ENCODE measurements at places on chromosomes 12 and 14.

DNA sequence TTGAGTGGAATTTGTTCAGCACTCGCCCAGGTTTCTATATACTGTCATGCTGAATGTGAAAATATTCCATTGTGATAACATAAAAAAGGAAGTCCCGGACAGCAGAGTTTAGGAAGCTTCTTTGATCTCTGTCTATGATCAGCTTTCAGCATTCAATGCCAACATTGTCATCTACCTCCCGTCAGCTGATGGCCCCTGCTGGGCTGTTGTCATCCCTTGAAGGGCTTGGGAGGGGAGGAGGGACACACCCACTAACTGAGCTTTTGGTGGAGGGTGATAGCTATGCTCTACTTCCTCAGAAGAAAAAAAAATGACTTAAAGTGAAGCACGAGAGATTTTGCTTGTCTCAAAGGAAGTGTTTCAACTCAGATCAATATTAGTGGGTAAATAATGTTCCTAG lies 4.7 kb upstream of the KRT77 start:
- DNase-seq: no peak

- no peak for DNase-seq
These were observed 32.9 kb downstream of the EVL start for GRCh38 chr14:100098171-100098570.

- no peak for DNase-seq
These were observed 33.3 kb downstream of the CFAP54 start for GRCh38 chr12:96522690-96523089.

GRCh38 chr12:25993901-25994651 lies 35.6 kb downstream of the RASSF8 start:
- DNase-seq: no peak

DNA sequence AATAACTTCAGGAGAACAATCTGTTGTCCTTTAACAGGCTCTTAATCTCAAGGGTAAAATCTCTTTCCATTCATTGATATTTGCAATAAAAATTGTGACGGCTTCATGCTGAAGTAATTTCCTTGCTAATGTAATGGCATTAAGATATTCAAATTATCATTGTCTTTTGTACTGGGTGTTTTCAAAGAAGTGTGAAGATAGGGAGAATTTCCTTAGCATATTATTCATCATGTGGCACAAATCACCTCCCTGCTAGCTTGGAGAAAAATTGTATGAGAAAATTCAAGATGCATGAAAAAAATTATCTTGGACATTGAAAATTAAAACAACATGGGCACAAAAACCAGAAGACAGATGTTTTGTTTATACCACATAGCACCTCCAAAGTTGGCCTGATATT lies 63.6 kb upstream of the ARID2 start:
- no peak for DNase-seq

DNA sequence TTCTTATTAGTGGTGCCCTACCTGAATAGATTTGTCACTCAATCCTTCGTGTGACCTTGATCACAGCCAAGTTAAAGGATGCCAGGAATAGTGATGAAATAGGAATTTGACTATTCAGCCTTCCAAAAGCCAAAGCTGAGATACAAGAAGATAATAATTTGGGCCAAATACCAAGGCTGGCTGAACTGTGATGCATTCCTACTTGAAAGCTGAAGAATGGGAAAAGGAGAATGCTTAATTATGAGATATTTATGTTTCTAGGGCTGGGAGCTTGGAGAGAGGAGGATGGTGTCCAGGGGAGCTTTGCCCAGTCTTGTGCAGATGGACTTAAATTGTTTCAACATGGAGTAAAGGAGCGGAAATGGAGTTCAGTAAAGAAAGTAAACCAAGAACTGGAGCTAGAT lies 5.2 kb downstream of the RNASE7 start:
- DNase-seq: no peak

DNA sequence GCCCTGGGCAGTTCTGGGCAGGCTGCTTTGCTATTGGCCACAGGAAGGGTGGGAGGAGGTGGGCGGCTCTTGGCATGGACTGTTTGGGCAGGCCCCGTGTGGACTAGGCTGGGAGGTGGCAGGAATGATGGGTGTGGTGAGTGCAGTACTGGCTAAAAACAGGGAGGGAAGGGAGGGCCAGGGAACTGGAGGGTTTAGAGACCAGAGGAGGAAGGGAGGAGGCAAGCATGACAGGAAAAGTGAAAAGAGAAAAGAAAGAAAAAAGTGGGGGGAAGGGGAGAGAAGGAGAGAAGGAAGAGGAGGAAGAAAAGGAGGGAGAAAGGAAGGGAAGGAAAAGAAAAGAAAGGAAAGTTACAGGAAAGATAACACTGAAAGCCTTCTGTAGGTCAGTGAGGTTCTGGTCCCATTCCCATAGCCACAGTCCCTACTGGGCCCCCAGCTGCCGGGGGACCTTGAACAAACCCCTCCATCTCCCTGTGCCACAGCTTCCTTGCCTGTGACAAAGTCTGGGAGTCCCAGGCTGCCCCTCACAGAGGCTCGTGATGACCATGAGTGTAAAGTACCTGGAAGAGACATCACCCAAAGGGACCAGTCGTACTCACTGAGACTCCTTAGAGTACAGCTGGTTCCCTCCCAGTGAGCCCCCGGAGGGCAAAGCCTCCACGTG lies 1.1 kb upstream of the C14orf132 start:
- DNase-seq: no peak

- DNase-seq: no peak
These were observed 129.9 kb downstream of the TMEM30B start for GRCh38 chr14:61151251-61151650.

DNA sequence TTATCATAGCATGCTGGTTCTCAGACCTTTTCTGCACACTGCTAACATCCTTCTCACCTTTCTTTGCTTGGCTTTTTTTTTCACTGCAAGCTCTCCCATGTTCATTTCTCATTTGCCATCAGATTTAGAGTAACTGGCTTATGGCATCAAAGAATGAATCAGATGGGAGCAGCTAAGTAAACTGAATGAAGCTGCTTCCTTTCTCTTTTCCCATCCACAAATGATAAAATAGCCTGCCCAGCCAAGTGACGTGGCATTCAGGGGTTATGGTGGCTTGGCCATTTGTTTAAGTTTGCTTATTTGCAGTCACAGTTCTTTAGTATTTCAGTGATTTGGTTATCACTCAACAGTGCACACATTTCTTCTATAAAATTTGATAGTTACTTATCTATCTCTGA lies 708.6 kb downstream of the DIO2 start:
- no peak for DNase-seq

DNA sequence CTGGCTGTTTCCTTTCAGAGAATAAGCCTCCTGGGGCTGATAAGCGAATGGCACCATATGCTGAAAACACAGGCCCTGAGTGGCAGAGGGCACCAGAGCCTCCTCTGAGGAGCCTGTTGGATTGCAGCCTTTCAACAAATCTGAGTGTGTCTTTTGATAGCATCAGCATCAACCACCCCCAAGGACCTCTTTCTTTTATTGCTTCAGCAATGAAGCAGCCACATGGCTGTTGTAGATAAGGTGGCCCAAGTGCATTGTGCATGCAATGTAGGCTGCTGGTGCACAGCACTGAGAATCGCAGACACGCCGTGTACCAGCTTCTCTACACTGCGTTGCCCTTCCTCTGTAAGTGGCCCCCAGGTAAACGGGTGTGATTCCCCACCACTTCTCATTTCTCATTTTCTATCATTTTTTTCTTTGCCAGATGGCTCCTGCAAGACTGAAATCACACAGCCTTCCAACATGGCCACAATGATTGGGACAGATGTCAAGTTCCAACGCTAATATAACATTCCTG lies 191.7 kb downstream of the DAD1 start:
- DNase-seq: no peak

GRCh38 chr12:51901881-51902280 lies 5.4 kb upstream of the ACVRL1 start:
- DNase-seq: no peak

DNA sequence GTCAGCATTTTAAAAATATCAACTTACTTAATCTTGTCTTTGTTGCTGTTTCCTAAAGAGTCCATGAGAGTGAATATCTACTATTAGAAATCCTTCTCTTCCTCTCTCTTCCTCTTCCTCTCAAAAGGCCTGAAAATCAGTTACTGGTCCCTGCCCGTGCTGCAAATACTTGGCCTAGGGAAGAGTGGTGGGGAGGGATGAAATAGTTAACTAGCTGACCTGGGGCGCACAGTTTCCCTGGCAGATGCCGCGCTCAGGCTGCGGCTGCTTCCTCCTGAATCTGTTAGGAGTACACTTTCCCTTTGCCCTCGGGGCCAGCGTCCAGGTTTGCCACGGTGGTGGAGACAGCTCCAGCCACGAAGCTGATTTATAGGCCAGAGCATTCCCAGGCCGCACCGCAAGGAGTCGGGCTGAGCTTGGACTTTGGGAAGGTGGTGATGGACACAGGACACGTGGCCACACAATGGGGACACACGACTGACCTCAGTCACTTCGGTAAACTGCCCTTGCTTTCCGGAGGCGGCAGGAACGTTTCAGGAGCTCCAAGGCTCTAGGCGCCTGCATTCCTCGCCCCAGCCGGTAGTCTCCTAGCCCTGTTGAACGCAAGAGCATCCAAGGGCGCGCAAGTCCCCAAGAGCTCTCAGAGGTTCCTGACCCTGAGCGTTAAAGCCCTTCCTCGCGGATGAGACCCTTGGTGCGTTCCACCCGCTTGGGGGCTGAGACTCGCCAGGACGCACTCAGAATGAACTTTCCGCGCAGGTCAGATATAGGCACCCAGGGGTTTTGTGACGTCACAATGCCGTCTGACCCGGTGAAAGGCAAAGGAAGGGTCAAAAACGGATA lies 7.1 kb upstream of the ASCL1 start:
- DNase-seq: no peak

DNA sequence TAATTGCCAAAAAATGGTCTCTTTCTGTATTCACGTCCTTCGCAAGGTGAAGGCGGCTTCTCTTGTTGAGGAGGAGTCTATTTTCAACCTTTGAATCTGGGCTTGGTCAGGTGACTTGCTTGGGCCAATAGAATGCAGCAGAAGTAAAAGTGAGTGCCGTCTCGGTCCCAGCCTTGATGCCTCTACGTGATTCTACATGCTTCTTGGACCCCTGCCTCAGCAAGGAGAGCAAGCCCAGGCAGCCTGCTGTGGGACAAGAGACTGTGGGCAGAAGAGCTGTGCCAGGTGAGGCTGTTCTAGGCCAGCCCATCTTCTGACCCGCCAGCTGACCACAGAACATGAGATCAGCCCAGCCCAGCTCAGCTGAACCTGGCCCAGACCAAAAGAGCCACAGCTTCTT lies 39.1 kb upstream of the CCDC63 start:
- DNase-seq: no peak

GRCh38 chr12:388541-389141 lies 479 bp downstream of the KDM5A start:
- no peak for DNase-seq

DNA sequence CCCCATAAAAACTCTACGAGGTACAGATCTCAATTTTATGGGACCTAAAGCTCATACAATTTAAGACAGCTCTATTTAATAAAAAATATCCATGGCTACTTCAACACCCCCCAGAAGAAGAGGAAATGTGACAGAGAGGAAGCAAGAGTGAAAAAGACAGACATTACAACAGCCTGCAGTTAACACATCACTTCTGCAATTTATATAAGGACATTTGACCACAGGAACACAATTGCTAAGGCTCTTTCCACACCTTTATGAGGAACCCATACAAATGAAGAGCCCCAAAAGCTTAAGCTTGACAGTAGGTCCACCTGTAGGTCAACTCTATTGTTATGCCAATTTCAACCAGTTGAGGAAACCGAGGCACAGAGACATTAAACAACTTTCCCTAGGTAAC lies 5.6 kb downstream of the OR10P1 start:
- DNase-seq: no peak

DNA sequence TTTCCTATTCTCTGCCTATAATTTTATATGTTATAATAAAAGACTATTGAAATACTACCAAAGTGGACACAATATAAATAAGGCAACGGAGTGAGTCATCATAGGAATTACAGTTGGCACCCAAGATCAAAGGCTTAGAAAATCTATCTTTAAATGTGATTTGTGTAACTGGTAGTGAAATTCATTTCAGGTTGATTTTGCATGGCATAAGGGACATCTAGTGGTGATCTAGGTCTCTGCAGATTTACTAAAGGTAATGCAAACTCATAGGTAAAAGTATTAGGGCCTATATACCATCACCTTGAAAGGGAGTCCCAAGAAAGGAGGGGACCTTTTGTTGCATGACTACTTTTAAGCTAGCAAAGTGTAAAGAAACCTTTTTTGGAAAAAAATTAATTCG lies 527.2 kb downstream of the NRXN3 start:
- no peak for DNase-seq

DNA sequence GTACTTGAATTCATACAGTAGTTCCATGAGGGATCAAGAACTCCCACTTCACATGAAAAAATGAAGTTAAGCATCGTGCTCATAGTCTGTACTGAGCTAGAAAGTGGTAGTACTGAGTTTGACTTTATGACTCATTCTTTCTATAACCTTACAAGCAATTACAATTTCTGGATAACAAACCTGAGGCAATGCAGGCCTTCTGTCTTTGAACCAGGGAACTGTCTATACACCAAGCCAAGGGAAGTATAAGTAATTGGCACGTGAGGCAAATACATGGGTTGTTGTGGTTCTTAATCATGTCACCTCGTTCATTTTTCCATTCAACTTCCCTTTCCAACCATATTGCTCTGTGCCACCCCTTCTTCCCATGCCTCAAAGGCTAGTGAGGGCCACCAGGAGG lies 16.8 kb downstream of the GNS start:
- no peak for DNase-seq

DNA sequence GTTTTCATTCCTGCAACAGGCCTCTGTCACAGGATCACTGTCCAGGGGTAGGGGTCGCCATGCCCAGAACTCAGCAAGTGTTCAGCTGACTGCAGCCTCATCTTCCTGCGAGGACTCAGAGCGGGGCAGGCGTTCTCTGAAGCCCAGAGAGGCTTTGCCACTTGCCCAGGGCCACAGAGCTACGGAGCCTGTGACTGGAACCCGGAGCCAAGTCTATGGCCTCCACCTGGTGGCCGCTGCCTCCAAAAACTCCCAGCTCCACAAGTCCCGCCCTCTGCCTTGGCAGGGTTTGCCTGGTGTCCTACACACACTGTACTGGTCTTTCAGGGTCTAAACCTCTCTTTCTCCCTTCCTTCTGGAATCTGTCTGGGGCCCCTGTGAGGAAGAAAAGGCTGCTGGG lies 8.7 kb upstream of the PPP1R13B start:
- DNase-seq: no peak

GRCh38 chr14:103748534-103748857 lies 32.9 kb downstream of the ZFYVE21 start:
- DNase-seq: no peak

GRCh38 chr14:75258079-75258802 lies 20.4 kb upstream of the FOS start:
- DNase-seq: no peak

- no peak for DNase-seq
These were observed 88.8 kb downstream of the ATXN7L3B start for GRCh38 chr12:74626397-74626796.

- no peak for DNase-seq
These were observed 46.0 kb downstream of the VRK1 start for GRCh38 chr14:96843137-96843536.

GRCh38 chr14:95361373-95362137 lies 41.8 kb upstream of the CLMN start:
- DNase-seq: no peak

- DNase-seq: no peak
These were observed 273.9 kb upstream of the MIS18BP1 start for GRCh38 chr14:45526715-45527549.
